Neuronal stem cell (in vitro differentiated cells): ENCODE measurements at places on chromosomes 3 and 15.

DNA sequence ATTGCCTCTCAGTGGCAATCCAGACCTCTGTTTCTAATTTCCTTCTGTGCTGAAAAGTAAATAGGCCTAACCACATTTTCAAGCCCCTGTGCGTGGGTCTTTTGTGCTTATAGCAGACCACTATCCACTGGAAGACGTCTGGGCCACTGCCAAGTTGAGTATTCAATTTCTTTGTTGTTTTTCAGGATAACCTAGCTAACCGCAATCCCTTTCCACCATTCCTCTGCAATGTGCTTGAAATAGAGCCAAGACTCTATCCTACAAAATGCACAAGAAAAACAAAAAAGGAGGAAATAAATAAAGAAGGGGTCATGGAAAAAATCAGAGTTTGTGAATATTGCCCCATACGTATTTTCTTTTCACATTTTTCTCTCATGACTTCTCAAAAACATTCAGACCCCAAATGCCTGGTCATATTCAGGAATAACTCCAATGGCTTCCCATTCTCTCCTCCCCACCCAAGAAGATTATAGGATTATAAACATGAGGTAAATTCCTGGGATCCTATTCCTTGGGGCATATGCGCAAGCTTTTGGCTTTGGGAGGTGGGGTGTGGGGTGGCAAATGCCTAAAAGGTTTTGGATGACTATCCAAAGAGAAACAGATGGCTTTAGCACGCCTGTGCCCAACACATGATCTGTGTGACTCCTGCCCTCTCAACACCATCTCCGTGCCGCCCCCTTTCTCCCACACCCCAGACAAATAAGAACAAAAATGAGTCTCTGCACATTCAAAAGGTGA is 217.9 kb upstream of the THBS1 start:
- no peak for DNase-seq

DNA sequence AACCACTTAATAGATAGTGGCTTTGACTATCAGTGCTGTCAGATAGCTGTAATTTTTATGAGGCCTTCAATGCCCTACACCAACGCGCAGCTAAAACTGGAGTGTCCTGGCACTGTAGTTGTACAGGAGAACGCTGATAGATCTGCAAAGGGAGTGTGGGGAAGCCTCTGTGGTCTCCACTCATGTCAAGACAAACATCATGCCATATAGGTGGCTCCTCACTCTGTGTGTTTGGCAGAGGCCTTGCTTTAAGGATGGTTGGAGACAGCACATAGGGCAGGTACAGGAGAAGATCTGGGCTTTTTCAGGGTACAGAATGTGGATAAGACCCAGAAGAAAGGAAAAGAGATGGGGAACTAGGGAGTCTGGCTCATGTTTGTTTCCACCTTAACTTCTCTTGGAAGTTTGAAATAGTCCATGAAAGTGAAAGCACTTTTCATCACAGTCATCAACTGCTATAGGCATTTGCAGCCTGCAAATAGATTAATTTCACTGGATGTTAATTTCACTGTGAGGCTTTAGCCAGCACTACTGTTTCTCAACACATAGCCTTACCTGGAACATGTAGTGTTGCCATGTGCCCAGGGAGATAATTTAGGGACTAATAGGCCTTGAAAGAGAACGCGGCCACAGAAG is 425.8 kb upstream of the TBL1XR1 start:
- DNase-seq, result no peak

DNA sequence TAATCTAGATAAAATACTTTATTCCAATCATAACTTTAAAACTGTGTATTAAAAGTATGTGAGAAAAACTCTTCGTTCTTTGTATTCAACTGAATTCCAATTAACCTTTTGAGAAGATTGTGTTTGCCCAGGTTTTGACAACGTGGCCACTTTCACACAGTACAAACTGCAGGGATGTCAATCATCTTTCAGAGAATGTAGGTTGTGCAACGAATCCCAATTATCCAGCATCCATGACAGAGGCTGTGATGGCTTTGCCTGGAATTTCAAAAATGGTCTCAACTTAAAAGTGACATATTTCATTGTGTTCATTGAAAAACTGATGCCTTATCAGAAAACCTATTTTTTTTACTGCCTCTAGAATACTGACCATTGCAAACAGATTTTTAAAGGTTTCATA is 615.1 kb upstream of the KCNMB2 start:
- no peak for DNase-seq

DNA sequence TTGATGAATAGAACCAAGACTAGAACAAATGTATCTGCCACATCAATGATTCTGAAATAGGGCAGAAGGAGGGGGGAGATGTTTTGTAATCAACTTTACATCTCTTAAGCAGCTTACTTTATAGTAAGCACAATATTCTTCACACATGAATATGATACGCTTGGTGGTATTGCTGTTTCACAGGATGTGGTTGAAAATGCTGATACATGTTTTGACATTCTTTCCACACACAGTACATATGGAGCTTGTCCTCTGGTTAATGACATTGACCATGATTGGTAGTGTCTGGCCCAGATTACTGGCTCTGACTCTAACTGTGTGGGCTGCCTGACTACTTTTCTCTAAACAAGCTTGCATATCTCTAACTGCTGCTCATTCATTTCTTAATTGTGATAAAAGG is 168.9 kb downstream of the KLHL25 start:
- DNase-seq, result no peak

DNA sequence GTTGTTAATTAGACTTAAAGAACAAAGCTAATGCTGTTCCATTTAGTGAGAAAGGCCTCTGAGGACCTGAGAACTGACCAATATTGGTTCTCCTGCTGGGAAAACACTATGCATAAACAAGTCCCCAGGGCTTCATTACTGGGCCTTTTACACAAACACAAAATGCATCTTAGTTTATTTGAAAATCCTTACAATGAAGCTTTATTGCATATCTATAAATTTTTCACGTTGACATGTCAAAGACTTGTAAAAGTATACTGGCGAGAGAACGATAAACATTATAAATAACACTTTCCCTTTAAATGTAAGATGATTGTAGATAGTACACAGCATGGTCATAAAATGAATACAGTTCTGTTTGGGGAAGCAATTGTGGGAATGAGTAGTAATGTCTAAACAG is 151.7 kb downstream of the ROBO2 start:
- DNase-seq, result no peak

DNA sequence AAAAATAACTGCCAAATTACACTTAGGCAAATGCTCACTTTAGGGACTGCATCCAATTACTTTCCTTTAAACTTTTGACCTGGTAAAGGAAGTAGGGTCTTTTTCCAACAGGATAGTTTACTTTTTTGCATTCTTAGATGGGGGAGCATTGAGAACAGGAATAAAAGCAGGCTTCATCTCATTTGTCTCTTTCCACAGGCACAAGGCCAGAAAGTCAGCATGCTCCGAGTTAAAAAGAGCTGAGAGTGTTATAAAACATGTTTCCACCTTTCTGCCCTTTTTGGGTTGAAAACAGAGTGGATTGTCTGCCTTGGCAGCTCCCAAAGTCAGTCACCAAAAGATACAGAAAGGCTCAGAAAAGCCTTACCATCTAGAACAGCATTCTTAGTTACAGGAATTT is 404.9 kb upstream of the ALCAM start:
- no peak for DNase-seq

DNA sequence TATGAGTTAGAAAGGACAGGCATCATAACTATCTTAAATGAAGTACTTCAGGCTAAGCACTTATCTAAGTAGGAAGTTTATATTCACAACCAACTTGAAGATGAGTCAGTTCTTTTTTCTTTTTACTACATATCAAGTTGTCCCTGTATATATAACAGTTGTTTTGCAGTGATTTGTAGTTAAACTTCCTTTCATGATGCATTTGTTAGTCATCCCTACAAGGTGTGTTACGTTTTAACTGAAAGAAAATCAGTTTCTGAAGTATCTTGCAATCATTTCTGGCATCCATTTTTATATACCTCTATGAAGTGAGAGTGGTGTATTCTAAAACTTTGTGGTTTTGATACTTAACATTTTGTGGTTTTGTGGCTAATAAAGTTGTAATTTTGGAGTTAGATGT is 46.1 kb downstream of the ZFAND6 start:
- DNase-seq, result no peak

DNA sequence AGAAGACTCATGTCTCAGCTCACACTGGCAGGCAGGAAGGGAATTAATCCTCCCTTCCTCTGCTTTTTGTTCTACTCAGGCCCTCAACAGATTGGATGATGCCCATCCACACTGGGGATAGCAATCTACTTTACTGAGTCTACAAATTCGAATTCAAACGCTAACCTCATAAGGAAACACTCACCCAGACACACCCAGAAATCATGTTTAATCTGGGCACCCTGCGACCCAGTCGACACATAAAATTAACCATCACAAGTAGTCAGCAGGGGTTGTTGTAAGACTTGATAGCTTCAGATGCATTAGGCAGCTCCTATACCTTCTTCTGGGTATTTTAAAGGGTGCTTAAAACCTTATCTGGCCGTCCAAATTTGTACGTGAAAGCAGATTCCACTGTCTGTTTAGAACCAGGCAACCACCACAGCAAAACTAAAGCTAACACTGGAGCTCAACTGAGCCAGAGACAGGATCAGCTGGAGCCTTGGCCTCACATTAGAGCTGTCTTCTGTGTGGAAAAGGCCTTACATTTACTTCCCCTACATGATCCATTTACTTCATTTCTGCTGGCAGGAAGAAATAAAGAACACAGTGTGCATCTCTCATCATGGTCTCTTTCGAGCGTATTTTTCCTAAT is 407.3 kb upstream of the PPP2R3A start:
- DNase-seq, result no peak

GRCh38 chr3:50319894-50320625 is 2.5 kb downstream of the HYAL2 start:
- DNase-seq, result no peak

GRCh38 chr15:47412136-47412535 is 305.2 kb upstream of the SEMA6D start:
- no peak for DNase-seq

- DNase-seq, result no peak
These were observed 371.9 kb upstream of the CNTN4 start for GRCh38 chr3:1726741-1727140.

DNA sequence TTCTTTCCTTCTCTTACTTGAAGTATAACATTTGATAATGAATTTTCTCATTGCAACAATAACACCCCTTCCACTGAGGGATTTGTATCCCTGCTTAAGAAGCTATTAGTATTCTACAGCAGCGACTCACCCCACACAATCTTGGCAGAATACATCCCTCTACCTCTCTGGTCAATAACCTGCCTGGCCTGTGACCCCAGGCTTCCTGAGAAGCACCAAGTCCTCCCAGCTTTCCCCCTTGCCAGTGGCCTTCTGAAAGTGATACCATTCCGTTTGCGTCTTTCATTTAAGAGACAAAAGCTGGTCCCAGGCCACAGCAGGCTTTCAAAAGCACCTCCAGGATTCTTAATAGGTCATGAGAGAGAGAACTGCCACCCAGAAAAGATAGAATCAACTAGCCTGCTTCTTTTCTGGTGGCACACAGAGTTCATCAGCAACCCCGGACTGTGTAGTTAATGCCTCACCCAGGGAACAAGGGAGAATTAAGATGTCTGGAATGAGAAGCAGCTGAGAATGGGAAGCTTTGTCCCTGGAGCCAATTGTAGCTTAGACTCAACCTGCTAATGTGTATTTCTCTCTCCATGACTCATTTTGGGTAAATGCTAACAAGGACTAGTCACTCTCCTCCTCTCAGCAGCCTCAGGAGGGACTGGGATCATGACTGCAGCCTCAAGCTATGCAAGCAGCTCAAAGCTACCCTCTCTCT is 101.0 kb upstream of the CPNE4 start:
- DNase-seq, result peak; percentile 14

DNA sequence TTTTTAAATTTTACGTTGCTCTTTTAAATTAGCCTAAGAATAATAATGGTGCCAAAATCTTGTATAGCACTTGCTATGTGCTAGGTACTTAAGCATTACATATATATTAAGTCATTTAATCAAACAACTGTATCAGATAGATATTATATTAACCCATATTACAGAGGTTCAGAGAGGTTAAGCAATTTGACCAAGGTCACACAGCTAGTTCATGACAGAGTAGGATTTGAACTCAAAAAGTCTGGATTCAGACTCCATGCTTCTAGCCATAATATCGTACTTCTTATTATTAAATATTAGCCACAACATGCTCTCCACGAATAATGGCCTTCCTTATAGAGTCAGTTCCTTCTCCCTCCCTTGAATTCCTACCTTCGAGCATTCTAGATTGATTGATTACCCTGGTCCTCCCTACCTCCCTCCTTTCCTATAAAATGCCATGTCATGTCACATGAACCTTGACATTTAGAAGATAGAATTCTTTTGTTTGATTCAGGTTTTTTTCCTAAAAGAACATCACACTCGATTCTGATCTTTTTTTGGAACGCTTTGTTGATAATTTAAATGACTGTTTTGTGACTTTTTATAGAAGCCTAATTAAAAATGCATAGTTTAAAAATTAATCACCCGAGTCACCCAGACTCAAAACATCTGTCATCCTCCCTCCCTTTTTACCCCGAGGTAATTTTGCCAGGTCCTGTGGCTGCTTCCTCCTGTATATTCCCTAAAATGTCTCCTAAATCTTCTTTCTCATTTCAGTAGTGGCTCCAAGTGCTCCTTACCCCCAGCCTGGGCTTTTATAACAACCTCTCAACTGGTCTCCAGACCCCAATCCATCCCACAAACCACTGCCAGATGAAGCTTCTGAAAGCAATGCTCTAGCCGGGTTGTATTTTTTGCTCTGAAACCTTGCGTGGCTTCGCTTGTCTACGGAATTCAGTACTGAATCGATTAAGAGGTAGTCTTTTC is 8.5 kb upstream of the PSMD6 start:
- DNase-seq, result no peak

GRCh38 chr15:38427380-38427779 is 26.5 kb upstream of the FAM98B start:
- DNase-seq, result no peak

DNA sequence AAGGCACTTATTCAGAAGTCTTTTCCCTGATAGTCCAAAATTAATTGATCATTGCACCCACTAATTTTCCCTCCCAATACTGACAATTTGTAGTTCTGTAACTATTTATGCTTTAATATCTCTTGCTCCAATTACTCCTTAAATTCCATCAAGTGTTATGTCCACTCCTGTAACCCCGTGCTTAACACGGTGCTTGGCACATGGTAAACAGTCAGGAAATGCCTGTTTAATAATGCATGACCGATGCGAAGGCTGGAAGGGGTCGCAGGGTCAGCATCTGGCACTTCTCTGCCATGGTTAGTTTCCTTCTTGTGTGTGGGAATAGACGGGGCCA is 553 bp upstream of the SEC22A start:
- DNase-seq, result no peak

DNA sequence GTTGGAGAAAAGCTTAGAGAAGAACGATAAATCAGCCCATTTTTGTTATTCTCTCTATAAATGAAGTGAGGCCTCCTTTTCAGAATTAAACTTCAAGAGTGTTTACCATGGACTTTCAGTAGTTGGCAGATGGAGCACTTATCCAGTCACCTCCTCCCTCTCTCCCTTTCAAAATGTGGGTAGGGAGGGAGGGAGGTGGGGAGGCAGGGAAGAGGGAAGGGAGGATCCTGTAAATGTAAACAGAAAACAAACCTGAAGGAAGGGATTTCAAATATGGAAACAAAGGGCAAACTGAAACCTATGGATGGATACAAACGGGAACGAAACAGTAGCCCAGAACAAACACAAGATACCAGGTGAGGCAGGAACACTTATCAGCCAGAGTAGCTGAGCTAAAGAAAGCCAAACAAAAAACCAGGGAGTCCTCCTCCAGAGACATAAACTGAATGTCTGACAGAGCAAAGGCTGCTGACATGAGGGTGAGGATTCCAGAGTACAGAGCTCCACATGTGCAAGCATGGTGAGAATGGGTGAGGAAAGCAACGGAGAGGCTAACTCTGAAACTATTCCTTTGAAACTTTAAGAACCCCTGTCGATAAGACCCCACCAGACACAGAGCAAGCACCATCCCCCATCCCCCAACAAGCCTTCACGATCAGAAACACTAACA is 41.0 kb upstream of the GP5 start:
- DNase-seq, result no peak
